Mononuclear cell (primary cell): ENCODE measurements at places on chromosomes 16 and 17. TPM values are rescaled to one million over a fixed set of nuclear protein-coding genes. Genes with fewer than 3 reads are reported as not detected.

Gene SLC38A8
- total RNA-seq: not detected

Gene MGAT5B
- 0.42 TPM for total RNA-seq

Gene NEK8
- 1.4 TPM for total RNA-seq

Gene PRSS27
- 0.10 TPM for total RNA-seq

Gene KRTAP4-5
- not detected for total RNA-seq

Gene CCL16
- not detected for total RNA-seq

Gene KRT31
- not detected for total RNA-seq

Gene SAMD14
- 0.63 TPM for total RNA-seq

Gene CDH8
- not detected for total RNA-seq

Gene TCAP
- total RNA-seq: 1.0 TPM

Gene TERB1
- 0.42 TPM for total RNA-seq

Gene PRSS33
- not detected for total RNA-seq
